ENCODE measurements at places on chromosomes 11 and 22.

- DNase-seq = no peak
These were observed 192.9 kb upstream of the SEZ6L start for GRCh38 chr22:25976356-25976755.

DNA sequence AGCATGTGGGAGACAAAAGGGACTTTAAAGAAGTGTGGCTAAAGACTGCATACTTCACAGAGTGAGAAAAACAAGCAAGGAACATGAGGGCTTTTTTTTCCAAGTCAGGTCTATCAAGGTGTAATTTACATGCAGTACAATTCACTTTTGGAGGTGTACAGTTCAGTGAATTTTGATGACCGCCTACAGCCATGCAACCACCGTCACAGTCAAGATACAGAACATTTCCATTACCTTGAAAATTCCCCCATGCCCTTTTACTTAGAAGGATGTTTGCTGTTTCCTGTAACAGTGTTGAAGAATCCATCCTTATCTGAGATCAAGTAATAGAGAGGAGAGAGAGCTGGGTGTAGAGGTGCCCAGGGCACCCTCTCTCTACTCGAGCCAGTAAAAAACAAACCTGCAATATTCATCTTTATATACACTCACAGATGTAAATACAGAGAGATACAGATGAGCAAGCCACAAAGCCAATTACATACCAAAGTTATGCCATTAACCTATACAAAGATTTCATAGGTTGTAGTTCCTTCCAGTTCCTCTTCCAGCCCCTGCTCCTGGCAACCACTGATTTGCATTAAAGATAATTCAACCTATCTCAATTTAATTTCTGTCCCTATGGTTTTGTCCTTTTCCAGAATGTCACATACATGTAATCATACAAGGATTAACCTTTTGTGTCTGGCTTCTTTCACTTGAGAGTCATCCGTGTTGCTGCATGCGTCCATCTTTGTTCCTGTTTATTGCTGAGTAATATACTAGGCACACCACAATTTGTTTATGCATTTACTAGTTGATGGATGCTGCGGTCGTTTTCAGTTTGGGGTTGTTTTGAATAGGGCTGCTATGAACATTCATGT, 35.0 kb upstream of the RASD2 start:
- no peak for DNase-seq

GRCh38 chr11:79221444-79222130, 219.2 kb downstream of the TENM4 start:
- no peak for DNase-seq

GRCh38 chr11:1854949-1855885, 2.3 kb downstream of the LSP1 start:
- no peak for DNase-seq

DNA sequence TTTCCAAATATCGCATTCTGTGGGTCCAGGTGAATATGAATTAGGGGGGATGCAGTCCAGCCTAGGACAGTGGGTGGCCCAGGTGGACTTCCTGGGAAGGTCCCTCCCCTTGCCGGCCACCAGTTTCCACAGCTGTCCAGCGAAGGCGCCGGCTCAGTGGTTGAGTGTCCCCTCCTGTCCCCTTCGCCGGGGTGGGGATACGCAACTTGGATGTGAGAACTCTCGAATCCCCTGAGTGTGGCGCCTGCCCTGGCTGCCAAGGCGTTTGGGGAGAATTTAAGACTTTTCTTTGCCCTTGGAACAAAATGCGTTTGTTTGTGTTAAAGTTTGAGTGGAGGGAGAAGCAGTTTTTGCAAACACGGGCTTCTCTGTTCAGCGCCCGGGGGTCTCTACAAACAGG, 123.7 kb downstream of the KCNQ1OT1 start:
- no peak for DNase-seq

GRCh38 chr22:49761836-49762235, 65.8 kb downstream of the BRD1 start:
- DNase-seq = no peak

DNA sequence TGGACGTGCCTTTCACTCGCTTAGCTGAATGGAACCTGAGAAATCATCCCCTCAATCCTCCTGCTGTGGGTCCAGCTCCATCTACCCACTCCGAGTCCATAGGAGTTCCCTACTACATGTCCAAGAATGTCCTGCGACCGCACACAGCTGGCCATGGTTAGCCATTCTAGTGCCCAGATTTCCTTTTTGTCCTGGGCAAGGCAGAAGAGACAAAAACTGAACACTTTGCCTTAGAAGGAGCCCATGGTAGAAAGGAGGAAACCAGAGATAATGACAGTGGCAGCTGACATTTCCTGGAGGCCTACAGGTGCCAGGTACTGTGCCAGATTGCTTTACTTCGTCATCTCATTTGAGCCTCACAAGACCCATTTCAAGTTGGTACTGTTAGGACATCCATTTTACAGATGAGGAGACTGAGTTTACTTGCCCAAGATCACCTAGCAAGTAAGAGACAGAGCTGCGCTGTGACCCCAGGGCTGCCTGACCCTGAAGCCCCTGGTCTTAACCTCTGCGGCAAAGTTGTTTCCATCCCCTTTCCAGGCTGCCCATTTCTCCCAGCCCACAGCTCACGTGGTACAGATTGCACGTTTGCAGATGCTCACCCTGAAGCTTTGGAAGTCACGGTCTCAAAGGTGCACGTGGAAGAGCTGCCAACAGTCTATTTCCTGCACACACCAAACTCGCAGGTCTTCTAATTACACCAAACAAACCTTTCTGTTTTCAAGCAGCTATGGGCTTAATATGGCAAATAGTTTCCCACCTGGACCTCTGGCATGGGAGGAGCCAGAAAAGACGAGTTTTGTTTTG, 112.7 kb downstream of the ZBTB16 start:
- DNase-seq = no peak

DNA sequence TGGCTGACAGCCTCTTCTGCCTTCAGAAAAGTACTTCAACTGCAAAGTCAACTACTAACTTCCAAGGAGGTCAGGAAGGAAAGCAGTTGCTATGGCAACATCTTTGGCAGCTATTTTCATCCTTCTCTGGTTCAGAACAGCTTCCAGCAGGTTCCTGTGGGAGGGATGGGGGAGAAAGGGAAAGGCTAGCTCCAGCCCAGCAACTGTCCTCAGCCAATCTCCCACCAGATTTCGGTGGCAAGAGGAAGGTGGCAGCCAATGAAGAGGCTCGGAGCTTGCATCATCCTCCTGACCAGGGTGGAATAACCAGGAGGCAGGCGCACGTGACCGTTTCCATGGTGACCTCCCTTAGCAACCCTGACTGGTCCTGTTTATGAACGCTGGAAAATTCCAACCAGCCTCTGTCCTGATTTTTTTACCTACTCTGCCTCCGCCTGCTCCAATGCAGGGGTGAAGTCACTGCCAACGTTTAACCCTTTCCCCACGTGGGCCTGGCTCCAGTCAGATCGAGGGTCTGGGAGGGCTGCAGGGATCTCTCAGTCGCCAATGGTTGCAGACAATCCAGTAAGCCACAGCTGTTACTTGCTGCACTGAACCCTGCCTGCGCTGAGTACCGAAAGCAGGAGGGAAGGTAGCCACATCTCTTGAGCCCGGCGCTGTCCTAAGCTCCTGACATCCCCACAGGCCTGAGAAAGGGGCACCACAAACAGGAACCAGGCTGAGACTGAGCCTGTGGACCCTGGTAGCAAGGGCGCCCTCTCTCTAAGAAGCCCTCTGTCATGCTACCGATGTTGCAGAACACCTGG, 11.2 kb upstream of the MALAT1 start:
- peak; percentile 92 for DNase-seq

DNA sequence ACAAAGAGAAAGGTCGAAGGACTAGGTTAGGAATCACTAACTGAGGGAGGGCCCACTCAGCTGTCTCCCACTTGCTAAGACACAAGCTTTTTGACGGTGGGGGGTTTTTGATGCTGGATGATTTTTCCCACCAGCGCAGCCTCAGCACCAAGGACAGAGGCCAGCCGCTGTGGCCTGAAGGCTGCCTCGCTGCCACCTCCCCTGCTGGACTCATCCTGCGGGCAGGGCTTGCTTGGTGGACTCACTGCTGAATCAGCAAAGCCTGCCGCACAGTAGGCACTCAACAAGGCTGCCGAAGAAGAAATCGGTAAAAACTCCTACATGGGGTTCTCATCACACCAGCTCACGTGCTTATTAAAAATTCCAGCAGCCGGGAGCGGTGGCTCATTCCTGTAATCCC, 2.6 kb downstream of the ALG12 start:
- DNase-seq = peak; percentile 44

GRCh38 chr11:108853864-108854263, 189.0 kb downstream of the DDX10 start:
- no peak for DNase-seq

DNA sequence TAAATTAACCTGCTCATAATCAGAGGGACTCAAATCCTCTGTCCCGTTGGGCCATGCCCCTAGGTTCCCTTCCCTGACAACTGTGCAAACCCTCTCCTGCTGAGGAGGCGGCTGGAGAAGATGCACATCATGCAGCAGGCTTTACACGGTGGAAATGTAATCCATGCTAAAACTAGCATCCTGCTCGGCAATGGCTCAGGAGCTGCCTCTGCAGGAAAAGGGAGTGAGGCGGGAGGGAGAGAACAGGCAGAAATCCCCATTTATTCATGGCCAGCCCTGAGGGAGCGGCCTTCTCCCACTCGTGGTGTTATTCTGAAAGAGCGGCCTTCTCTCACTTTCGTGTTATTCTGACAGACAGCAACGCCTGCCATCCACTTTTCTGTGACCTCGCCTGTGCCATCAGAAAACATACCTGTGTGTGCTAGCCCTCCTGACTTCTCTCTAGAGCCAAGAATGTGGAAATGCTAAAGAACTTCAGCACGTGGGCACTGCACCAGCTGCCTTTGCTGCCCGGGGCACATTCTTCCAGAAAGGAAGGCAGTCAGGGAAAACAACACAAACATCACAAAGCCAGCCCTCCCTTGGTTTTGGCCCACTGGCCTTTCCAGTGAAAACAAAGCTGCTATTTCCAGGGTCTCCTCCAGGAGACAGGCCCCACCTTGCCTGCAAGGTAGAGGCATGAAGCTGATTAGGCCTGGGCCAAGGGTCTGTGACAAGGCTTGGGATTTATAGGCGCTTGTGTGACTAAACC, 62.9 kb upstream of the BID start:
- DNase-seq = no peak
